ENCODE measurements at places on chromosomes 6 and 20.

DNA sequence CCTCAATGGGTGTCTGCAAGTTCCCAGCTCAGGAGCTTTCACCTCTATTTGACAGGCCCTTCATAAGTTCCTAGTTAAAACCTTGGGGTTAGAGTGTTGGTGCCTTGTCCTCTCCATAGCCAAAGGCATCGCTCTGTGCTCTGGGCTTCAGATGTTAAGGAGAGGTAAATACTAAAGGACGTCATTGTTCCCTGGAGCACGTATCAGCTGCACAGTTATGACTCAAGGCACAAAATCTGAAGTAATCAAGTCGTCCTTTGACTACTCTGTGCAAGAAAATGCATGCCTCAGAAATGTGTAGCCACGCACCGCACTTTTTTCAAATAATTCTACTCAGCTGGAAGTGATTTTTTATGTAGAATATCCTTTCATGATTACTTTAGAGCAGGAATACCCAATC, 240.8 kb upstream of the QKI start:
- DNase-seq, result no peak

DNA sequence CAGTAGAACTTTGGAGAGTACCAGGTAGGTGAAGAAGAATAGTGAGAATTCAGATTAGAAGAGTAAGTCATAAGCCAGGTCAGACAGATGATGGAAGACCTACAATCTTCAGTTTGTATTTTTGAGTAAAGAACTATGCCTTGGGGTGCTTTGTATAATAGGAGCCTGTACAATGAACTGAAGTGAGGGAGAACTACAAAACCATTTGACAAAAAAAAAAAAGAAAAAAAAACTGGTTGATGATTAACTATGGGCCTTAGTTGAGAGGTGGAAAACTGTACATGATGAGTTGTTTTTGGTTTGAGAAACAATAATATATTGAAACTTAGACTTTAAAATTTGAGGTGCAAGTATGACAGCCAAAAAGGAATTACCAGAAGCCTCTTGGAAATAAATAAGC, 25.7 kb downstream of the VTA1 start:
- DNase-seq, result no peak

DNA sequence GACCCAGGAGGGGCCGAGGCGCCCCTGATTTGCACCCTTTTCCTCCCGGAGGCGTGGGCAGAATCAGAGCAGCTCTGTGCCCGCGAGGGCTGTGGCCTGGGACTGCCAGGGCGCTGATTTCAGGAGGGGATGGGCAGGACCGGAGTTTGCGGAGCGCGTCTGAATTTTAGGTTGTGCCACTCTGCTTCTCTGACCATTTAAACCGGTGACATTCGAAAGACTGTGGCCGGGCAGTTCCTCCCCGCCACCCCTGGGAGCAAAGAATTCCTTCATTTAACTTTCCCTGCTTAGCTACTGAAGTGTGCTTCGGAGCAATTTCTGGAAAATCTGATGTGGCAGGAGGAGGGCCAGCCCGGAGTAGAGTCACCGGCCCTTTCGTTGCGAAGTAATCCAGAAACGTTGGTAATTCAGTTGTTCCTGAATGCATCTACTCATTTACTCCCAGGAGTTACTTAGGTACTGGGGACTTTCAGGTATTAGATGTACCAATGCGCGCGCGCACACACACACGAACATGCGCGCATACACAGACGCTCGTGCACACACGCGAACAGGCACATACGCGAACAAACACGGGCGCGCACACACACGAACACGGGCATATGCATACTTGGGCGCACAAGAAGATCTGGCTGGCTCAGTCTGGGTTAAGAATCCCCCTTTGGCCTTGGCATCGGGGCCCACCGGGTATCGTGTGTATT, 568 bp downstream of the CCDC170 start:
- no peak for DNase-seq

DNA sequence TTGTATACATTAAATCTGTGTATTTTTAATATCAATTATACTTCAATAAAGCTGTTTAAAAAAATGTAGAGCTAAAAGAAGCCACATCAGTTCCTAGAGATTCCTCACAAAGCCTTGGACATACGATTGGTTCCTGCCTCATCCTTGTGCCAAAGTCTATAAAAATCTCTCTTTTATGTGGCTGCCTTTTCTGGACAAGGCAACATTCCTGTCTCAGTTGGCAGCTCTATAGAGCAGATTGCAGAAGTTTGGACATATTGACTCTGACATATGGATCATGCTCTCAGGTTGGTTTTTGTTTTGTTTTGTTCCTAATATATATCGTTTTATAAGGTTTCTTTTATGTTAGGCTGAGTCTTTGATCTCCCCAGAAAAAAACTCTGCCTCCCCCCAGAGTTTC, 148.9 kb downstream of the MAFB start:
- no peak for DNase-seq

DNA sequence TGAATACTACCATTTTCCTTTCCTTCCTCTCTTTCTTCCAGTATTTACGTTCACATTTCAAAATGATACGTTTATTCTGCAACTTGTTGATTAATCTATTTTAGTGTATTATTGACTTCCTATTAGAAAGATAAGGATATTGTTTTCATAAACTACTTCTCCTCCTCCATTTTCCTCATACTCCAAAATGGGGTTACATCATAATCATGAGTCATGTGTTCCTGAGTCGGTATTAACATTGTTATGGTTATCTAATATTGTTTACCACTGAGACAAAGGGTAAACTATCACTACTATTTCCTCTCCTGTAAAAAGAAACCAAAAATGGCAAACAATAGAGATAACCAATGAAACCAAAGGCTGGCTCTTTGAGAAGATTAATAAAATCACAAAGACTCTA, 126.5 kb upstream of the CDYL start:
- no peak for DNase-seq

- no peak for DNase-seq
Measured at GRCh38 chr6:29490055-29490454, 2.3 kb upstream of the MAS1L start.

- DNase-seq, result no peak
Measured at GRCh38 chr6:39561536-39562266, 163.5 kb downstream of the KIF6 start.

GRCh38 chr6:105952772-105953690, 133.1 kb upstream of the PRDM1 start:
- no peak for DNase-seq

DNA sequence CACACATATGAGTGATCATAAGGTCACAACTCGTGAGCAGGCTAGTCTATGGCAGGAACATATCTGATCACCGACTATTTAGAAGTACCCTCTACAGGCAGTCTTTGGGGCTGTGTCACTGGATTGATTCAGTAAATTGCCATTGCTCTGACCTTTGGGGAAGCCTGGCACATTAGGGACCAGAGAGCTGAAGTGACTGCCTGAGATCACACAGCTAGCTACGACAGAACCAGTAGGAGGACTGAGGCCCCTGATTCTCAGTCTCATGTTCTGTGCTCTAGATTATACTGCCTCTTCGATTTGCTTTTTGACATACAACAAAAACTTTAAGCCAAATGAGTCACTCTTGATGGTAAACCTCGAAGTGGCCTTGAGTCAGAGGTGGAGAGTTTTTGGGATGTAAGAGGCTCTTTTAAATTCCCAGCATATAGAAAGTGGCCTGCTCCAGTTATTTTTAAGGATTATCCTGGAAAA, 247.5 kb upstream of the SUPT3H start:
- no peak for DNase-seq

DNA sequence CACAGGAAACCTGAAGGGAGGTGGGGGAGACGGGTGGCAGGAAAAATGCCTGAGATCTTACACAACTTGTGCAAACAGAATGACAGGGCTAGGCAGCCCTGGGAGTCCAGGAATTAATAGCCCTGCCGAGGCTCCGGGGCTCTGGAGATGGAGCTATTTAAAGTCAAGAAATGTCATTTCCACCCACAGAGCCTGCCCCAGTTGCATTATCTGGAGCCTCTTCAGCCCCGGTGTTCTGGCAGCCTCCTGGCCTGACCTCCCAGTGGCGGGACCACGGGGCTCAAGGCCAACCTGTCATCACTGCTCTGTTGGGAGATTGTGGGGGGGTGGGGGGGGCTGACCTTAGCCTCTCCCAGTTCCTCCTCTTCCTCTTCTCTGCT, 28.5 kb upstream of the SCUBE3 start:
- no peak for DNase-seq

DNA sequence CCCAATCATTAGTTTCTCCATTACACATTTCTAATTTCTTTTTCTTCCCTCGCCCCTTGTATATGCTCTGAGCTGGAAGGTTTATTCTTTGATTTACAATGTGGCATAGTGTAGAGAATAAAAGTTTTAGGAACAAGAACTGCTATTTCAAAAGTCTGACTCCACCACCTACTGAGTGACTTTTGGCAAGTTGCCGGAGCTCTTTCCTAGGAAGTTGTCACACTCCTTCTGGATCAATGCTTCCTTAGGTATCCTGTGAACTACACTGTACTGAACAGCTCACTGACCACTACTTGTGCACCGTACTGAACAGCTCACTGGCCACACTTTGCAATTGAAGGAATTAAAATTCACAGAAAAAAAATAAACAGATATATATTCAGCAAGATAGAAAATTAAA, 458.2 kb downstream of the FRK start:
- DNase-seq, result no peak

DNA sequence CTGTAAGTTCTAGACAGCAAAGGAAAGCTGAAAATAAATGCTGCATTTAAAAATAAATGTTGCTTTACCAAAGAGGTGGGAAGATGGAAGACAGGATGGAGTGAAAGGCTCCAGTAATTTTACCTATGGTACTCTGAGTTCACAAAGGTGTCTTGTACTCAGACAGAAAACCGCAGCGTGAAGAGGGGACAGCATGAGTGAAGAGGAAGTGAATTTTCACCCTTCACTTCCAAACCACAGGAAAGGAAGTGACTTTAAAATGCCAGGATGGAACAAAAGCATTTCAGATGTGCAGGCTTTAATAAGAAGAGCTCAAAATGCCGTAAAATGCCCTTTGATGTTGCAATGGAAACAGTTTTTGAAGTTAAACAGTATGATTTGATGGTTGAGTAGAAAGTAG, 91.2 kb upstream of the TINAG start:
- no peak for DNase-seq

GRCh38 chr6:13327691-13328075, 654 bp downstream of the TBC1D7 start:
- no peak for DNase-seq

DNA sequence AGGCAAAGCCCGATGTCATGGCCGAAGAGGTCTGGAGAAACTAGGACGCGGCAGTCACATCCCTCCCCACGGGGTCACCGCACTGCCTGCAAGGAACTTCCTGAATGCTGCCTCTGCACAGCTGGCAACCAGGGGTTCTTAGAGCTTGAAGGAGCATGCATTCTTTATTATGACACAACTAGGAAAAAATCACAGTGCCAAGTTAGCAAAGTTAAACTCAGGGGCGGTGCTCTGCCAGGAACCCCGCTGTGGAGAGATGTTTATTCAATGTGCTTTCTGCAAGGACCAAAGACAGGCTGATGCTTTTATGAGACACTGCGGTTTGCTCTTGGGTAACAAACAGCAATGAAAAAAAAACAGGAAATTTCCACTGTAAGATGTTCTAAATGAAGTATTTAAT, 287.3 kb upstream of the FOXQ1 start:
- DNase-seq, result peak; percentile 88

DNA sequence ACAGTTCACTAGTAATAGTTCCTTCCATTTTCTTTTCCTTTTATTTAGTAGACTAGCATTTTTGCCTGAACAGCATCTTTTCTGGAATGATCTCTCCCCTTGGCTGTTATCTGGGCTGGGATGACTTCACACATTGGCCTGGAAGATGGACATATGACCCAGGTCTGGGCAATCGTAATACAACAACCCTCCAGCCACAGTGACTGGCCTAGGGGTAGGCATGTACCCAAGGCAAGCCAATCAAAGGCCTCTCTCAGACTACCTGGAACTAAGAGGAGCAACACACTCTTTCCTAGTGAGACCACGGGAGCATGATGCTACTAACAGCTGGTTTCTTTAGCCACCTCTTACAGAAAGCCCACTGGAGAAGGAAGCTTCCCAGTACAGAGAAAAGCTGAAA, 252.2 kb downstream of the GMPR start:
- no peak for DNase-seq

DNA sequence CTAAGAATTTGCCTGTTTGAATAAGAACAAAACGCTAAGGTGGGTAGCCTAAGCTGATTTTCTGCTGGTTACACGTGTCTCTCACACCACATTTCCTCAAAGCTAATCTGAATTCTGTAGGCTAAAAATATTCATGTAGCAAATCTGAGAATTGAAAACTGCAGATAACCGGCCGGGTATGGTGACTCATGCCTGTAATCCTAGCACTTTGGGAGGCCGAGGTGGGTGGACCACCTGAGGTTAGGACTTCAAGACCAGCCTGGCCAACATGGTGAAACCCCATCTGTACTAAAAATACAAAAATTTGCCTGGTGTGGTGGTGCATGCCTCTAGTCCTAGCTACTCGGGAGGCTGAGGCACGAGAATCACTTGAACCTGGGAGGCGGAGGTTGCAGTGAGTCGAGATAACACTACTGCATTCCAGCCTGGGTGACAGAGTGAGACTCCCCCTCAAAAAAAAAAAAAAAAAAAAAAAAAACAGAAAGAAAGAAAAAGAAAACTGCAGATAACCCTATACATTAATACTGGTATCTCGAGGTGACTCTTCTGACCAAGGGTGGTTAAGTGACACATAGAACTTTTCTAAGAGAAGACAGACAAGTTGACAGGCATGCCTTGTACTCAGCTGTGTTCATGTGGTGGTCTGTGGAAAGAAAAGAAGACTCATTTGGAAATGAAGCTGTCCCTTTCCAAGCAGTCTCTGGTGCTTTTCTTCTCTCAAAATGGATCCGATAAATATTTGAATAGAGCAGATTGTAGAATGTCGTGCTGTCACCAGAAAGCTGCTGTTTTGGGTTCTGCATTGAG, 24.7 kb upstream of the ASXL1 start:
- DNase-seq, result no peak

- no peak for DNase-seq
Measured at GRCh38 chr6:68368845-68369244, 266.2 kb upstream of the ADGRB3 start.

GRCh38 chr20:17838921-17839320, 129.7 kb downstream of the SNX5 start:
- no peak for DNase-seq

DNA sequence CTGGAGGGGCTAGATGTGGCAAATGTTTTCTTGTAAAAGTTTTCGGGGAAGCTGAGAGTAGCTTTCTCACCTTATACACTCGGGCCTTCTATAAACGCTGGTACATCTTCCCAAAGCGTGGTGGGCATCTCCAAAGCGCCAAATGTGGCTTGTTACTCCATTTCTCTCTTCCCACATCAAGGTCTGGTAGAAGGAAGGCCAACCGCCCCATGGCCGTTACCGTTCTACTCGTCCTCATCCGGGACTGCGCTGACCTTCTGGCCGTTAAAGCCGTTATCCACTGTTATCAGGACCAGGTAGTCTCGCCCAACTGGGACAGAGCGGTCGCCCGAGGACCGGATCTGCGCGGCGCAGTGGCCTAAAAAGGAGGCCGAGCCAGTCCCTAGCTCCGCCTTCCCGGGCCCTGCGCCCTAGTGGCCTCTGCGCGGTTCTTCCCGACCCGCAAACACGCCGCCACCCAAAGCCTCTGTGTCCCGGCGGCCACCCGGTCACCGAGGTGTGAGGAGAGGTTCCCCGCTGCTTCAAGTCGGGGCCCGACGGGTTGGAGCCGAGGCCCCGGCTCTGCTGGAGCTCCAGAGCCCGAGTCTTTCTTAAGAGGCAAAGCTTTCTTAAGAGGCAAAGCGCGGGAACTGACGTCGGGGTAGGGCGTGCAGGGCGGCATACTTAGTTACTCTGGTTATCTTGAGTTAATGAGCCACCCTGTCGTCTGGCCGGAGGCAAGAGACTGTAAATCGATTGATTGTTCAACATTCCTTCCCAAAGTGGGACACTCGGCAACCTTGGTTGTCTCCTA, 90.5 kb downstream of the GPX5 start:
- no peak for DNase-seq

- peak; percentile 76 for DNase-seq
Measured at GRCh38 chr6:3750317-3751076, 1.0 kb downstream of the PXDC1 start.

Data from Caki2 (cell line).